Choroid plexus epithelial cell (primary cell): ENCODE measurements at places on chromosomes 4 and X.

GRCh38 chr4:67721770-67722597, 21.0 kb upstream of the UBA6 start:
- peak; percentile 58 for DNase-seq

- DNase-seq = no peak
Measured at GRCh38 chrX:38881066-38881465, 79.8 kb downstream of the MID1IP1 start.

DNA sequence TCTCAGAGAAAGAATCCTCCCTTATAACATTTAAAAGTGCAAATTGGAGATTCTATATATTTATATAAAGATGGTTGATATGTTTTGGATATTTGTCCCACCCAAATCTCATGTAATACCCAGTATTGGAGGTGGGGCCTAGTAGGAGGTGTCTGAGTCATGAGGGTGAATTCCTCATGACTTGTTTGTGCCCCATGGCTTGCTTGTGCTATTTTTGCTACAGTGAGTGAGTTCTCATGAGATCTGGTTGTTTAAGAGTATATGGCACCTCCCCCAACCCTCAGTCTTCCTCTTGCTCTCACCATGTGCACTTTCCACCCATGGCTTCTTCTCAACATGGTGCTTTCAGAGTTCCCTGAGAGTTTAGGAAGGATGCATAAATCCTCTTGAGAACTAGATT, 9.5 kb upstream of the ANKRD50 start:
- DNase-seq = peak; percentile 39

DNA sequence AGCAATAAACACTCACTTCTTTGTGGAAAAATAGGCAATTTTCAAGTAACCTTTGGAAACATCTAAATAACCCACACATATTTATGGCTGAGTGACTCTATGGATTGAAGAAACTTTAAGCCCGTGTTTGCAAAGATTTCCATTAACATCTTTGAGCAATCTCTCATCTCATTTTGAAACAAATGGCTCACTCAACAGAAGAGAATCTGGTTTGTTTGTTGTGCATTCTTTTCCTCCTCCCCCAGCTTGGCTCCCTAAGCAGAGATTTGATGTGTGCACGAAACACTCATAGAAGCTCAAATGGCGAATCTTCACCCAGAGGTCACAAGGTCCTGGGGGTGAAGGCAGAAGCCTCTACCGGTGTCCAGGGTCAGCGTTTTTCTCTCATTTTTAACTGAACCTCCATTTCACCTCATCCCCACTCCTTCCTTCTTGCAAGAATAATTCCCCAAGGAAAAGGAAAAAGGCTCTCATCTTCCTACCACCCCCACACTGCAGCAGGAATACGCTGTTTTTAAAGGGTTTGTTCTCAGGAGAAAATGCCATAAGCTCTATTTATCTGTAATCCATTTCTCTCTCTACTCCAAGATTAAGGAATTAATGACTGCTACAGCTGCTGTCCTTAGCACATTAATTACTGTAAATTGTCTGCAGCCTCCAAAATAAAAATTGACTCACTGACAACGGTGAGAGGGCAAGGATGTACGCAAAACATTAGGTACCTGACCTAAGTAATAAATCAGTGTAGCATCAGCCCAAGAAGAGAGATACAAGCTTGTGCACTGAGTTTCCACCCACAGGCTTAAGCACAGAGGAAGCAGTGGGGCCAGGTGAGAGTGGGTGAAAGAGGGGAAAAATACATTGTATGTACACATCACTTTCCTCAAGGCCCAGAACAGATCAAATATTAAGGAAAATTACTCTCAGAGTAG, 307.6 kb upstream of the NOCT start:
- DNase-seq = no peak

DNA sequence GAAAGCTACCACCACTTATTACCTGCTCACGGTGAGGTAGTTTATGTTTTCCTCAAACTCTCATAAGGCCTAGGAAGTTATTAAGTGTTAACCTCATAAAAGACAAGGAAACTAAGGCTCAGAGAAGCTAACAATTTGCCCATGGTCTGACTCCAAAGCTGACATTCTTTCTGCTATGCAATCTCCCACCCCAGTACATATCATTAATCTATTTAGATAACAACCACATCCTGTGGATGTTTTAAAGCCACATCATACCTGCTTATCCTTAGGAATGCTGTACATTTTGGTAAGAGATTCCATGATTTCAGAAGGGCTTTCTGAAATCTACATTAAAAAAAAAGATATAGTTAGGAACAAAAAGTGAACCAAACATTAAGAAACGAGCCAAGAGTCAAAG, 55.4 kb downstream of the HUWE1 start:
- peak; percentile 34 for DNase-seq

DNA sequence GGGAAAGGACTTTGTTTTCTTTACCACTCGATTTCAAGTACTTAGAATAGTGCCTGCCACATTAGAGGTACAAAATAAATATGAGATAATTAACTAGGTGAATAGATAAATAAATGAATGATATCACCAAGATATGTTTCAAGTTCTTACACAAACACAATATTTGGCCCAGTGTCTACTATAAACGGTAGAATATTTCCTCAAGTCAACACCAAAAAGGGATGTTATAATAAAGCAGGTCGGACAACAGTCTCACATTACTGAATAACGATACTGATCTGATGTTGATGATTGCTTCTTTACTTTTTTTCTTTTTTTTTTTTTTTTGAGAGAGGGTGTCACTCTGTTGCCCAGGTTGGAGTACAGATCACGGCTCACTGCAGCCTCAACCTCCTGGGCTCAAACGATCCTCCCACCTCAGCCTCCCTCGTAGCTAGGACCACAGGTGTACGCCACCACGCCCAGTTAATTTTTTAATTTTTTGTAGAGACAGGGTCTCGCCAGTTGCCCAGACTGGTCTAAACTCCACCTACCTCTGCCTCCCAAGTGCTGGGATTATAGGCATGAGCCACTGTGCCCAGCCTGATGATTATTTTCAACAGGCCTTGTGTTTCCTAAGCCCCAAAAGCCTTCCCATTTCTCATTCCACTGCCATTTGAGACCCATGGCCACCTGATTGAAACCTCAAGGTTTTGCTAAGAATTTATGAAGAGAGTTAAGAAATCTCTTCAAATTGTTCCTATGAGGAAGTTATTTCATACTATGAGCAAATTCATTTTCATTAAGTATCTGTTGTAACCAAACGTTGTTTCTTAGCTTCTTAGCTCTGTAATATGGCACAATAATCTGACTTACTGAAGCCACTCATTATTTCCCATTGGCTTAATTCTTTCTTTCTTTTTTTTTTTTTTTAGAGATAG, 2.3 kb downstream of the MANBA start:
- no peak for DNase-seq

- DNase-seq = no peak
Measured at GRCh38 chr4:48078425-48078824, 55.6 kb downstream of the TXK start.
